Activated naive CD8-positive, alpha-beta T cell treated with anti-CD3 and anti-CD28 coated beads for 36 hours (primary cell): ENCODE measurements at places on chromosomes 16 and 17. TPM values are rescaled to one million over a fixed set of nuclear protein-coding genes. Genes with fewer than 3 reads are reported as not detected.

GRCh38 chr17:7912927-7913524 is 3.1 kb downstream of the RNF227 start:
- peak; percentile 36 for DNase-seq
- peaks cover 16% of the 10 kb centered on the region for H3K36me3 ChIP-seq
- H3K4me1 ChIP-seq, result peaks cover 23% of the 10 kb centered on the region
- no peaks in the 10 kb centered on the region for H3K27me3 ChIP-seq
- no peak overlapping the region for H3K4me3 ChIP-seq

GRCh38 chr16:67163164-67163998 is 1.2 kb upstream of the HSF4 start:
- no peak overlapping the region for H3K27ac ChIP-seq
- no peak overlapping the region for H3K4me3 ChIP-seq
- H3K27me3 ChIP-seq, result peaks cover 65% of the 10 kb centered on the region
- H3K4me1 ChIP-seq, result peaks cover 27% of the 10 kb centered on the region
- peaks cover 15% of the 10 kb centered on the region for H3K36me3 ChIP-seq
- peak; percentile 60 for DNase-seq

GRCh38 chr17:79298799-79299198 is 224.2 kb downstream of the ENGASE start:
- no peaks in the 10 kb centered on the region for H3K36me3 ChIP-seq
- no peak overlapping the region for H3K4me3 ChIP-seq
- no peaks in the 10 kb centered on the region for H3K4me1 ChIP-seq
- peaks cover 26% of the 10 kb centered on the region for H3K27me3 ChIP-seq
- no peak overlapping the region for H3K27ac ChIP-seq

GRCh38 chr16:4381072-4381934 is 9.7 kb downstream of the VASN start:
- H3K27ac ChIP-seq, result no peak overlapping the region
- DNase-seq, result no peak
- no peaks in the 10 kb centered on the region for H3K4me1 ChIP-seq
- H3K4me3 ChIP-seq, result no peak overlapping the region

- H3K36me3 ChIP-seq, result no peaks in the 10 kb centered on the region
- no peaks in the 10 kb centered on the region for H3K27me3 ChIP-seq
- no peak overlapping the region for H3K4me3 ChIP-seq
- no peak overlapping the region for H3K27ac ChIP-seq
- DNase-seq, result no peak
- H3K4me1 ChIP-seq, result no peaks in the 10 kb centered on the region
These were observed 21.7 kb upstream of the SMURF2 start for GRCh38 chr17:64683796-64684195.

- DNase-seq, result no peak
- no peak overlapping the region for H3K27ac ChIP-seq
- no peaks in the 10 kb centered on the region for H3K27me3 ChIP-seq
These were observed 1.3 kb upstream of the CPSF4L start for GRCh38 chr17:73262676-73263642.

DNA sequence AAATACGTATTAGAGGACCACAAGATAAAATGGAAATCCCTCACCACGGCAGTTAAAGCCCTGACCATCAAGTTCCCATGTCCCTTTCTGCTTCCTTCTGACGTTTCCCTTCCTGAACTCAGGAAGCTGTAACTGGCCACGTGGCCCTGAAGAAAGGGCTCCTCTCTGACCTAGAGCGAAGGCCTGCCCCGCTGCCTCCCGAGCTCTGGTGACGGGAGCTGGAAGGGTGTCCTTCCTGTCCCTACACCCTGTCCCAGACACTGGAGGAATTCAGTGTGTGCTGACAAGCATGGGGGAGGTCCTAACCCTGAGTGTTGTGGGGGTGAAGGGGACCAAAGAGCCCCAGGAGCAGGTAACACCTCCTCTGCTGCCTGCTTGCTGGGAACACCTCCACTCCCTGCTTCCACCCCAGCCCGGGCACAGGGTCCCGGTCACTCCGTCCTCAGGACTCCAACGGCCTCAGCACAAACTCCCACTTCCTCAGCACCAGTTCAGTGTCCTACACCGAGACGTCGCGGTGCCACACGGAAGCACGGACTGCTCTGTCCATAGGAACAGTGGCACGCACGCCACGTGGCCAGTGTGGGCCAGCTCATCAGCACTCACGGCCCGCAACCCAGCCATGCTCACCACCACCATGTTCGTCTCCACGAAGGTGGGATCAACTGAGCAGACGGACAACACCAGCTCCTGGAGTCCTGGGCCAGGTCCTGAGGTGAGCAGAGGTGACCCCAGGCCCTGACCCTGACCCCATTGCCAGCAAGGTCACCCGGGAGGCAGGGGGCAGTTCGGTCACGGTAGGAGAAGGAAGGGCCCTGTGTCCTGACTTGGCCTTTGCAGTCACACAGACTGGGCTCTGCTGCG is 16.9 kb downstream of the TMEM235 start:
- no peak overlapping the region for H3K4me3 ChIP-seq
- no peaks in the 10 kb centered on the region for H3K36me3 ChIP-seq
- peaks cover 24% of the 10 kb centered on the region for H3K4me1 ChIP-seq

DNA sequence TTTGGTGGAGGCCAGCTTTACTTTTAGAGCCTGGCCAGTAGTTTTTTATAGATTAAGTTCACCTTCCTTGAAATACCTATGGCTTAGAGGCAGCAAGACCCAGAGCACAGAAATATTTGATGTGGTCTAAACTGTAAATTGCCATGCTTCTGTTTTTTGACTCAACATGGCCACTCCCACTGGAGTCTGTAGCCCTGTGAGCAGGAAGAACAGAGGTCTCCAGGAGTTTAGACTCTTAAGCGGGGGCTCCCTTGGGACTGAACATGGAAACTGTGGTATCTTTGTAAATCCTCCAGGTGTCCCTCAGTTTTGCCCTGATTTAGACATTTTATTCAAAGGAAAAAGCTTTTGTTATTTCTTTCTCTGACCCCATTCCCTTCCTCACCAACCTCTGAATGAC is 145.6 kb downstream of the FTO start:
- no peak overlapping the region for H3K27ac ChIP-seq
- no peak overlapping the region for H3K4me3 ChIP-seq
- no peak for DNase-seq
- H3K4me1 ChIP-seq, result peaks cover 8% of the 10 kb centered on the region

DNA sequence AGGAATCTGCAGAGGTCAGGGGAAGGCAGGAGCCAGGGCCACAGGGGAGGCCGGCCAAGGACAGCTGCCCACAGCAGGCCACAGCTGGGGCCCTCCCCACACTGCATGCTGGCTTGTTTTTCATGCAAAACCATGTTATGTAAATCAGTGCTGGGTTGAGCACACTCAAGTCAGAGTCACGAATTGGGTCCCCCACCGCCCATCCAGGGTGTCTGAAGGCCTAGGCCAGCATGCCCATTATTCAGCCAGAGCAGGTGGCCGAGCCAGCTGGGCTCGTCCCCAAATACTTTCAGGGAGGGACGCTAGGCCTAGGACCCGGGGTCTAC is 51.2 kb upstream of the TOB1 start:
- no peaks in the 10 kb centered on the region for H3K27me3 ChIP-seq
- H3K36me3 ChIP-seq, result no peaks in the 10 kb centered on the region
- no peak overlapping the region for H3K27ac ChIP-seq
- no peak for DNase-seq

DNA sequence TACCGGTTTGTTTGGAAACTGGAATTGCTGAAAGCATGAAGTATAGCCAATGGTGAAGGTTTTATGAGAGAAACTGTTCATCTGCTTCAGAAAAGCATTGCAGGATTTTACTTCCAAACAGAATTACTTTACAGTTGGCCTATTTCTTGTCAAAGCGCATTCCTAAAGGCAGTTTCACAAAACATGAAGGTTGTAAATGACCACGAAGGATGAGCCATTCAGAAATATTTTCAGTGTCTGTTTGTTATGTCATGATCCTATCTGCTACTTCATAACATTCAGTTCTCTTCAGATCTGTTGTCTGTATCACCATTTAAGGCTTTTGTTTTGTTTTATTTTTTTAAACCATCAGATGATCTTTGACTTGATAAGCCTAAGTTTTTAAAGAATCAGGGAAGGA is 45.7 kb downstream of the AATF start:
- no peaks in the 10 kb centered on the region for H3K27me3 ChIP-seq
- DNase-seq, result no peak
- H3K36me3 ChIP-seq, result peaks cover 51% of the 10 kb centered on the region
- H3K27ac ChIP-seq, result no peak overlapping the region
- peaks cover 3% of the 10 kb centered on the region for H3K4me1 ChIP-seq

DNA sequence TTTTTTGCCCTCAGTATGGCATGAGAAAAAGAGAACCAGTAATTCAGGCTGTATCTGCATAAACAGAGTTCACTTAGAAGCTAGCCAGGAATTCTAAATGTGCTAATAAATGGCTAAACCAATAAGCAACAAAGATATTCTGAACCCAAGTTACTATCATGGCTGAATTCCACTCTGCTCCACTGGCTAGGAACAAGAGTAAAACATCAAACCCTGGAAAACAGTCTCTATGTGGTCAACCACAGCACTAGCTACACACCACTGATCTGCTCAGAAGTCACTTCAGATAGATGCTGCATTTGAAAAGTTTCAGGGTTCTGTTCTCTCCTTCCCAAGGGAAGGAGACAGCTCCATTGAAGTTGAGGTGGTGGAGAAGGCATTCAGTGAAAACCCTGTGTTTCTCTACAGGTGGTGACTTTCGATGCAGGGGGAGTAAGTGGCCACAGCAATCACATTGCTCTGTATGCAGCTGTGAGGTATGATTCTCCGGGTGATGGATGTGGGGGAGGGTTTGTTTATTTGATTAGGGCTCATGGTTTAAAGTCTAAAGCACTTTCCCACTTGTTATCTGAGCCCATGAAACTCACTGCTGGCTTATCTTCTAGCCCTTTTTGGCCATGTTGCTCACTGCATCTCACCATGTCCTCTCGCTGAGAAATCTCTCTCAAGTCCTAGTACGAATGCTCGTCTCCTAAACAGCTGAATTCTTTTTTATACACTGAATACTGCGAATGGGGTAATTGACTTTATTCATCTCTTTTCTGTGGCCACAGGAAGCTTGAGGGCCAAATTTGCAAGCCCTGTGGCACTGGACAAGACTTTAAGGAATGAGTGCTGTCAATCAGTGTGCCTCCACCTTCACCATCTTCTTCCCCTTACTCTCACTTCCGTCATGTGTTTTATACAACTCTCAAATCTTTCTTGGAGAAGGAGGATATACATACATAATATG is 39.9 kb downstream of the CENPV start:
- no peaks in the 10 kb centered on the region for H3K27me3 ChIP-seq
- DNase-seq, result no peak

- DNase-seq, result no peak
- H3K27me3 ChIP-seq, result no peaks in the 10 kb centered on the region
- no peaks in the 10 kb centered on the region for H3K36me3 ChIP-seq
- H3K4me1 ChIP-seq, result no peaks in the 10 kb centered on the region
These were observed 92.8 kb downstream of the AMFR start for GRCh38 chr16:56332464-56333079.

GRCh38 chr16:70331588-70332358 is 14.9 kb upstream of the DDX19A start:
- no peak for DNase-seq
- peaks cover 12% of the 10 kb centered on the region for H3K36me3 ChIP-seq
- H3K27me3 ChIP-seq, result no peaks in the 10 kb centered on the region
- H3K27ac ChIP-seq, result no peak overlapping the region
- H3K4me1 ChIP-seq, result no peaks in the 10 kb centered on the region

GRCh38 chr17:41919840-41920579 is 1.3 kb upstream of the ACLY start:
- H3K27me3 ChIP-seq, result no peaks in the 10 kb centered on the region
- peak overlapping the region; percentile 94 for H3K4me3 ChIP-seq
- H3K4me1 ChIP-seq, result peaks cover 21% of the 10 kb centered on the region
- peak overlapping the region; percentile 93 for H3K27ac ChIP-seq
- peaks cover 15% of the 10 kb centered on the region for H3K36me3 ChIP-seq
- DNase-seq, result no peak

DNA sequence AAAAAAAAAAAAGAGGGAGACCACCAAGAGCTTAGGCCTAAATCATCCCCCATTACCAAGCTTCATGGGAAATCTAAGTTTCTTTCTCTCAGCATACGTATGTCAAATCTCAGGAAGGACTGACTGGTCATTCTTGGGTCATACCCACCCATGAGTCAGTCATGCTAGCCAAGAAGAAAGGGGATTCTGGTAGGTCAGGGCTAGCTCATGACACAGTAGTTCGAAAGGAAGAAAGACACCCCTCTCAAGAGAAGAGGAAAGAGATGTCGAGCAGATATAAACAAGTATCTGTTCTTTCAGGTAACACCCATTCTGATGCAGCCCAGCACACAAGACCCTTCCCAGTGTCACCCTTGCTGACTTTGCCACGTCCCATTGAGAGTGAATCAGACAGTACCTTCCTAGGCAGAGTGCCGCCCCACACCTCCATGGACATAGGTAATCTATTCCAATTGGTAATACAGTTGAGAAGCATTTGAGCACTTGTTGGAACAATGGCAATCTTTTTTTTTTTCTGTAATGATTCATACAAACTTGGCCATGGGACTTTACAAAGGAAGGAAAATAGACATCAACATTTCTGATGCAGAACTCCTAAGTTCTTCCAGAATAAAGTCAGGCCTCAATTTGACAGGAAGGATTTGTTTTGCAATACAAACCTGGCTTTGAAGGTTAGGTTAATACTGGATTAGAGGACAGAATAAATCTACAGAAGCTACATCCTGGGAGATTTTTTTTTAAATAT is 38.2 kb downstream of the COPRS start:
- H3K27ac ChIP-seq, result no peak overlapping the region
- H3K27me3 ChIP-seq, result no peaks in the 10 kb centered on the region
- no peaks in the 10 kb centered on the region for H3K36me3 ChIP-seq
- H3K4me1 ChIP-seq, result no peaks in the 10 kb centered on the region
- H3K4me3 ChIP-seq, result no peak overlapping the region
- DNase-seq, result no peak

- no peaks in the 10 kb centered on the region for H3K36me3 ChIP-seq
- peaks cover 13% of the 10 kb centered on the region for H3K4me1 ChIP-seq
- H3K27ac ChIP-seq, result no peak overlapping the region
- no peak overlapping the region for H3K4me3 ChIP-seq
These were observed 27.1 kb downstream of the GSE1 start for GRCh38 chr16:85640254-85640558.

DNA sequence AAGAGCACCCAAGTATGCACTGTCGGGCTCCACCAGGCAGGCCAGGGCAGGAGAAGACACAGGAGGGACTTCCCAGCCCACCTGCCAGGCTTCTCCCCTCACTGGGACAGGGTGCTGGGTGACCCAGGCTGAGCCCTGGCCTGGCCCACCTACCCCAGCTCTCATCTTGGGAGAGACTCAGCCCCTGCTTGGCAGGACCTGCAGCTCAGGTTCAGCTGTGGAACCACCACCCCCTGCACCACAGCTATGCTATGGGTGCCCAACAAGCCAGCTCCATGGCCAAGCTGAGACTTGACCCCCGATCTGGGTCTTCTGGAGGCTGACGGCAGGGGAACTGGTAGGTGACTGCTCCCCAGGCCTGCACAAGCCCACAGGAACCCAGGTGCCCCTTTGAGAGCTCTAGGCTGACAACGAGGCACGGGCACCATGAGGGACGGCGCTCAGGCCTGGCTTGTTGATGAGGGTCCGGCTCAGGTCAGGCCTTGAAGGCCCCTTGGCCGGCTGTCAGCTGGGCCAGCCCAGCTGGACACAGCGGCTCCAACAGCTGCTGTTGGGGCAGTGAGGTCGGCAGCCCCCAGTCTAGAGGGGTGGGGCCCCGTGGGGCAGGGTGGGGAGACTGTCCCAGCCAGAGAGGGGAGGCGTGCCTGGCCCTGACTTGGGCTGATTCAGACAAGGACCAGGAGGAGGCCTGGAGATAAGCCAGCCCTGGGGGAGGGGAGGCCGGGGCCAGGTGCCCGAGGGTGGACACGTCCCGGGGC is 4.6 kb downstream of the RPUSD1 start:
- no peak overlapping the region for H3K27ac ChIP-seq
- H3K4me1 ChIP-seq, result peaks cover 4% of the 10 kb centered on the region

Gene SULT1A2
- 0.68 TPM for total RNA-seq

Gene ACSM3
- 14.1 TPM for total RNA-seq

Gene CHST6
- total RNA-seq, result 0.06 TPM

Gene SGSM2
- 36.8 TPM for total RNA-seq

Gene INPP5K
- 18.2 TPM for total RNA-seq
